Epithelial cell of esophagus (primary cell): ENCODE measurements at places on chromosomes 5 and 9.

- no peak for DNase-seq
Measured at GRCh38 chr5:74850789-74851425, 15.3 kb downstream of the FAM169A start.

GRCh38 chr9:35827486-35827885, 1.0 kb downstream of the FAM221B start:
- peak; percentile 43 for DNase-seq

DNA sequence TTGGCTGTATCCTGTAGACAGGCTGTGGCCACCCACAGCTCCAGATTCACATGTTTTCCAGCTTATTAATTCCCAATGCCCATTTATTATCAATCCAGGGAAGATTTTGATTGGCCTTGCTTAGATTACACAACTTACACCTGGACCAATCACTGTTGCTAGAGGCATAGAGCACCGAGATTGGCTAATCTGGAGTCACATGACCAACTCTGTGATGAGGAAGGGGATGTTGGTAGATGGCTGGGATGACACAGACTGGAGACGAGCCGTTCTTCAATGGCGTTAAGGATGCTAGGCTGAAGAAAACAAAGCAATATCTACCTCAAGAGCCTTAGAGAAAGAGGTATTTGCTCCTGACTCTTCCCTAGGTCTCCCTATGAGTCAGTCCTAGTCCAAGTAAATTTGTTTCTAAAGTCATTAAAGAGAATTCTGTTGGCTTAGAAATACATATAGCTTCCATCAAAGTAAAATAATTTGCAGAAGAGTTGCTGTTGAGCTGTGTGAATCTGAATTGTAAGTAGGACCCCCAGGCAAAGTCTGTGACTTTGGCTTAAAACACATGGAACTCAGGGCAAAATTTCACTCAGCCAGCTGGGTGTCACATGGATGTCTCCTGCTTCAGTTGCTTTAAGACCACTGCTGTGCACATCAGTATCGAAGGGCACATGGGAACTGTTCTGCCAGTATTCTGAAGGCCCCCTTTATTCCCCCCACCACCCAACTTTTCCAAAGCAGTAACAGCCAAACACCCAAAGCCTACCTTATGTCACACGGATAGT, 326.4 kb upstream of the KLF4 start:
- no peak for DNase-seq

GRCh38 chr9:131530546-131530919, 530 bp downstream of the UCK1 start:
- DNase-seq = peak; percentile 32

GRCh38 chr5:172925336-172925948, 33.8 kb upstream of the RPL26L1 start:
- DNase-seq = no peak

GRCh38 chr5:56941981-56942380, 9.9 kb downstream of the MIER3 start:
- no peak for DNase-seq
